ENCODE measurements at places on chromosomes 1 and 21. TPM values are rescaled to one million over a fixed set of nuclear protein-coding genes. Genes with fewer than 3 reads are reported as not detected.

- H3K27ac ChIP-seq = no peak overlapping the region
- DNase-seq = no peak
- H3K4me3 ChIP-seq = no peak overlapping the region
- H3K4me1 ChIP-seq = peaks cover 23% of the 10 kb centered on the region
Measured at GRCh38 chr1:156477526-156478249, 22.9 kb downstream of the MEF2D start.

Gene PIK3C2B
- polyA plus RNA-seq = 5.4 TPM

Gene ARHGEF16
- polyA plus RNA-seq = not detected

GRCh38 chr1:156388174-156389137, 19.4 kb downstream of the RHBG start:
- H3K4me1 ChIP-seq = no peaks in the 10 kb centered on the region
- no peak for DNase-seq
- peaks cover 11% of the 10 kb centered on the region for H3K27me3 ChIP-seq
- H3K27ac ChIP-seq = no peak overlapping the region
- H3K4me3 ChIP-seq = no peak overlapping the region

DNA sequence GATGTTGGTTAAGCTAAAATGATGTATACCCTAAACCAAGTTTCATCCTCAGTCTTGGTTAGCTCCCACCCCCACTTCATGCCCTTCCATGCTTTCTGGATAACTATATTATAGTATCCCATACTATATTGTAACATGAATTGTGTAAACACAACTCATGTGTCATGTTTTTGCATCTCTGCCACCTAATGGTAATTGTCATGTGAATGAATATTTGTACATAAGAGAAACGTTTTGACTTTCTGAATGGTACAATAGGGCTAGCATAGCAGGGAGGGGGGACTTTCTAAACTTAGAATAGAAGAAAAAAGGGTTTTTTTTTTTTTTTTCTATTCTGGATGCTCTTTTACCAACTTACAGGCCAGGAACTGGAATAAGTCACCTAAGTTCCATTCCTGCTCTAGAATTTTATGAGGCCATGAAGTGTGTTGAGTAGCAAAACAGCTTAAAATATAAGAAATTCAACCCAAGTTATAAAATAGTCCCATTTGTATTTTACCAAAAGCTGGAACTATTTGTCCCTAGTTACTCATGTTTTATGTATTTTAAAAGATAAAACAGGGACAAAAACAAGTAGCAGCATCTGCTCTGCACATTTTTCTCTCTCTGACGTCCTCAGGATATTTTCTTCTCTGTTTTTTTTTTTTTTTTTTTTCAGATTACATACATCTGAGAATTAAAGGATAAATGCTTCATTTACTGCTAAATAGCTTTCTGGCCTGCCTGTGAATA, 77.4 kb downstream of the HLX start:
- H3K4me1 ChIP-seq = no peaks in the 10 kb centered on the region
- H3K4me3 ChIP-seq = no peak overlapping the region
- no peak overlapping the region for H3K27ac ChIP-seq
- H3K27me3 ChIP-seq = no peaks in the 10 kb centered on the region
- no peaks in the 10 kb centered on the region for H3K36me3 ChIP-seq

Gene TIE1
- polyA plus RNA-seq = 1.5 TPM

Gene KMO
- polyA plus RNA-seq = 1.4 TPM

Gene BMP8A
- not detected for polyA plus RNA-seq

DNA sequence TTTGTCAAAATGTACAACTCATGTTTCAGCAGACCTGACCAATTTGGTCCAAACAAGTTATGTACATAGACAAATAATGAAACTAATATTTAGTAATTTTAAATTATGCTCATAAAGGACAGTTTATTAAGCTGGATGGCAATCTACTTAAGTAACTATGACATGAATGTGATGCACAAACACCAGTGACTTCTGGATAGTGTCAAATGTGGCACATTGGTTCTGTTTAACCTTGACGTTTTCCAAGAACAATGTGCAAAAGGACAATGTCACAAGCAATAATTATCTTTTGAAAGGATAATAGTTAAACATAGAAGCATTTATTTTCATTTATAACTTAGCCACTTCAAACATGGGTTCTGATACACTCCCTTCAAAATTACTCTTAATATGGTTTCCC, 80.0 kb downstream of the TRIM33 start:
- H3K27ac ChIP-seq = no peak overlapping the region
- H3K36me3 ChIP-seq = peaks cover 3% of the 10 kb centered on the region
- H3K4me3 ChIP-seq = no peak overlapping the region
- H3K27me3 ChIP-seq = no peaks in the 10 kb centered on the region

DNA sequence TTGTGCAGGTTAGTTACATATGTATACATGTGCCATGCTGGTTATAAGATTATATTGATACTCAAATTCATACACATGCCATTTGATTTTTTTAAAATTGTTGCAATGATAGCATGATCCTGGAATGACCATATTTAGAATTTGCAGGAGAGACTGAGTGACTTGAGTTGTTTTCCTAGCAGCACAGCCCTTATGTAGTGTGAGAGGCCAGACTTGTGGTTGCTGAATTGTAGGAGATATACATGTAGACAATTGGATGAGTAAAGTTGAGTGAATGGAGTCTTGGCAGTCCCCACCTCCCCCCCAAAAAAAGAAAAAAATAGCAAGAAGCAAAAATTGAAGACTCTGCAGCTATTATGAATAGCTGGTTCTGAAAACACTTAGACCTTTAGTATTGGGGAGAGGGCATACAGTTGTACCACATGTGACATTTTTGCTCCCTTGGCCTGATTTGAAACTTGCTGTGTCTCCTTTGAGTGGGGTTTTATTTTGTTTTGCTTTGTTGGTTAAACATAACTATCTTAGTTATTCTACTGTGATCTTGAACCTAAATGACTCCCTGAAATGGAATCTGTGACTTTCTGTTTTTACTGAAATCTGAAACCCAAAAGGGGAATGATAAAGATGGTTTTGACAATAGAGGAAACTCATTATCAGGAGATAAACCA, 280.3 kb downstream of the HMCN1 start:
- no peaks in the 10 kb centered on the region for H3K27me3 ChIP-seq
- no peaks in the 10 kb centered on the region for H3K4me1 ChIP-seq
- no peaks in the 10 kb centered on the region for H3K36me3 ChIP-seq
- DNase-seq = no peak
- H3K4me3 ChIP-seq = no peak overlapping the region

DNA sequence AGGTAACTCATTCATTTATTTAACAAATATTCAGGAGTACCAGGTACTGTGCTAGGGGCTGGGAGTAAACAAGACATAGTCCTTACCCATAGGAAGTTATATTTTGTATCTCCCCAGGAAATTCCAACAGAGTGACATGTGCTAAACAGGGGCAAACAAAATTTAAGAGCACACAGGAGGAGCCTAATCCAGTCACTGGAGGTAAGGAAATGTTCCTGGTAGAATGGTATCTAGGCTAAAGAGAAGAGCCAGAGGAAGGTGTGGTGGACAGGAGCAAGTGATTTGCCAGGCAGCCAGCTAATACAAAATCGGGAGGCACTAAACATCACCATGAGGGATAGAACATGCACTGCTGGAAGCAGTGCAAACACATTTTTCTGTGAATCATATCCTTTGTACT, 10.4 kb downstream of the TEX38 start:
- no peak for DNase-seq
- H3K27me3 ChIP-seq = no peaks in the 10 kb centered on the region
- H3K36me3 ChIP-seq = peaks cover 7% of the 10 kb centered on the region

GRCh38 chr1:17551755-17552234, 12.3 kb downstream of the ARHGEF10L start:
- H3K4me3 ChIP-seq = no peak overlapping the region
- no peaks in the 10 kb centered on the region for H3K27me3 ChIP-seq
- no peaks in the 10 kb centered on the region for H3K36me3 ChIP-seq
- H3K27ac ChIP-seq = no peak overlapping the region
- no peaks in the 10 kb centered on the region for H3K4me1 ChIP-seq

- H3K27me3 ChIP-seq = no peaks in the 10 kb centered on the region
- H3K27ac ChIP-seq = no peak overlapping the region
- H3K4me1 ChIP-seq = no peaks in the 10 kb centered on the region
- DNase-seq = no peak
Measured at GRCh38 chr1:224565186-224565585, 50.9 kb upstream of the CNIH3 start.

DNA sequence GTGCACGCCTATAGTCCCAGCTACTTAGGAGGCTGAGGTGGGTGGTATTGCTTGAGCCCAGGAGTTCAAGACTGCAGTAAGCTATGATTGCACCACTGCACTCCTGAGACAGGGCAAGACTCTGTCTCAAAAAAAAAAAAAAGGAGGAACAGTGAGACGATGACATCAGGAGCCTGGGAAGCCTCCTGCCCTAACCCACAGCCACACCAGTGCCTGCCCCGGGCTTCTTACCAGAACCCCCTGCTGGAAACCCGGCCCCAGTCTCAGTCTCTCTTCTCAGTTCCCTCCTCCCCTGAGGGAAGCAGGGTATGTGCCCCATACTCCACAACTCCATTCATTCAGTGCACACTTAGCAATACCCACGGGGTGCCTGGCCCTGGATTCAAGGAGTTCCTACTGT, 9.1 kb downstream of the COL8A2 start:
- no peak for DNase-seq
- no peaks in the 10 kb centered on the region for H3K27me3 ChIP-seq
- no peak overlapping the region for H3K27ac ChIP-seq
- no peaks in the 10 kb centered on the region for H3K4me1 ChIP-seq
- H3K4me3 ChIP-seq = no peak overlapping the region
- no peaks in the 10 kb centered on the region for H3K36me3 ChIP-seq

Gene BCL2L15
- 0.57 TPM for polyA plus RNA-seq
